ENCODE measurements at places on chromosomes 13 and 19.

DNA sequence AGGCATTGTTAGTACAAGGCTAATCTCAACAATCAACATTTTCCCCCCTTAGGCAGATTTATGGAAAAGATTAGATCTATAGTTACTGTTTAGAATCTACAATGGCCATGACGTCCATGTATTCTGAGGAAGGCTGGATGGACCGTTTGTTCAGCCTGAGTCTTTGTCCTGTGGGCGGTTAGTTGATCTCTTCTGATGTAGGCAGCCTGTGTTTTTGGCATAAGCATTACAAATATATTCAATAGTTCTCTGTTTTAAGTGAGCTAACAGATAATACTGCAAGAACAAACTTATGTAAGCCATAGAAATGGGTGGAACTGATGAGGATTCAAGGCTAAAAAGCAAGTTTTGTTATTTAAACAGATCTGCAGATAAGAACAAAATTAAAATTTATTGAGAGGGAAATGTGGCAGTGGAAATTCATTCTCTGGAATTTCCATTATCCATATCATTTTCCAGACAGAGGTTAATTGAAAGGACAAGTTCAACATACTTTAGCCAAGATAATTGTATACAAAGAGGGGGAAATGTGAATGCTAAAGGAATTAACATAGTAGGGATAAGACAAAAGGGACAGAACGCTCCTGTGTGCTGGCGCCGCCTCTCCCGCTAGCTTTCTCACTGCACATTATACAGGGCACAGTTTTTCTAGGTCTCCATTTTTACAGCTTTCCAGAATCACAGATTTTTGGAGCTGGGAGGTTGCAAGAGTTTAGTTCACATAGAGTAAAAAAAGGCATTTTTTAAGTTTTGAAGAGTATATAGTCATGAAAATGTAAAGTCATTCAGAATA, 48.6 kb downstream of the FAM124A start:
- no peak for DNase-seq

- no peak for DNase-seq
These were observed 183.2 kb upstream of the SOX1 start for GRCh38 chr13:111883571-111884343.

DNA sequence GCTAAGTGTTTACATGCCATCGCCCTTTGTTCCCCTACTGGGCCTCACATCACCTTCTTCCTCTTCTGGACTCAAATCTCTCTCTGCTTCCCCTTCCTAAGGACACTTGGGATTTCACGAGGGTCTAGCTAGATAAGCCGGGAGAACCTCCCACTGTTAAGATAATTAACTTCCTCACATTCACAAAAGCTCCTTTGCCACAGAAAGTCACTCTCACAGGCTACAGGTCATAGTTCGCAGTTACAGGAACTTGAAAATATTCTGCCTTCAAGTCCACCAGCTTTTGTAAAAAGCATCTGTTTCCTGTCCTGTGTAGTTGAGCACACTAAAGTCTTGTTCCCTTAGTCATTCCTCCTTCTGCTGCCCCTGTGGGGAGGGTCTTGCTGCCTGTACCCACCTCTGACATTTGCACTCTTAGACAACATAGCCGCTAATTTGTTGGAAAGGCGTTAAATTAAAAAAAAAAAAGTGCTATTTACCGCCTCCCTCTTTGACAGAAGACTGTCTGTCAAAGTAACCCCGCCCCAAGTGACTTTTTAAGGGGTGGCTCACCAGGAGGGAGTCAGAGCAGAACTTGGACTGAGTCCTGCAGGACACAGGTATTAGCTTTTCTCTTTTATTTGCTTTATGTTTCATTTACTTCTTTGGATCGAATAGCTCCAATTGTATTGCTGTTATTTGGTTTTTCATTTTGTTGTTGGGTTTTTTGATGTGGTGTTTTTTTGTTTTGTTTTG, 26.8 kb upstream of the CEACAM21 start:
- DNase-seq = no peak

DNA sequence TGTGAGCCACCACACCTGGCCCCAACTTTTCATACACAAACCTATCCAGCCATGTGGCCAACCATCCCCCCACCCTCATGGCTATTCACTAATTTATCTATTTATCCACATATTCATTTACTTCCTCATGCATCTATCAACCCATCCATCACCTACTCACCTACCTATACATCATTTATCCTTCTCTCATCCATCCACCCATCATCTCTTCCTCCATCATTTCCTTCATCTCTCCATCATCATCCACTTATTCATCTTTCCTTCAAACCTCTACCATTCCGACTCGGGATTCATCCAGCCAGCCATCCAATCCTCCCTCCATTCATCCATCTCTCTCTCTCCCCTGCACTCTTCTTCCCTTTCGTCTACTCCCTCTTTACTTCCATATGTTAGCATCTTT, 54.6 kb downstream of the RYR1 start:
- DNase-seq = no peak

- no peak for DNase-seq
These were observed 8.2 kb upstream of the ATF5 start for GRCh38 chr19:49920624-49921363.

DNA sequence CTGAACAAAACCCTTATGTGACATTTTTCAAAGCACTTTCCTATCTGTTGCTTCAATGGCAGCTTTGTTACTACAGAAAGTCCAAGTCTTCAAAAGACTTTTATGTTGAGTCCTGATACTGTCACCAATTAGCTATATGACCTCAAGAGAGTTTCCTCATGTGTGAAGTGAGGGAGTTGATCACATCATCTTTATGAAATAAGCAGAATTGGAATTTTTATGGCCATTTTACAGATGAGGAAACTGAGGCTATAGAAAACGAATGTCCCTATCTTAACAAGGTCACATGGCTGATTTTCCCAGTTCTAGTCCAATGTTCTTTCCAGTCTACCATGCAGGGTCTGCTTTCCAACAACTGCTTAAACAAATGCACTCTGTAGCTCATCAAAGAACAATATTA, 2.6 kb downstream of the TNFRSF19 start:
- DNase-seq = no peak

- no peak for DNase-seq
These were observed 994 bp downstream of the CCDC194 start for GRCh38 chr19:17393002-17393401.

GRCh38 chr13:73177017-73177416, 118.2 kb downstream of the KLF5 start:
- DNase-seq = no peak

DNA sequence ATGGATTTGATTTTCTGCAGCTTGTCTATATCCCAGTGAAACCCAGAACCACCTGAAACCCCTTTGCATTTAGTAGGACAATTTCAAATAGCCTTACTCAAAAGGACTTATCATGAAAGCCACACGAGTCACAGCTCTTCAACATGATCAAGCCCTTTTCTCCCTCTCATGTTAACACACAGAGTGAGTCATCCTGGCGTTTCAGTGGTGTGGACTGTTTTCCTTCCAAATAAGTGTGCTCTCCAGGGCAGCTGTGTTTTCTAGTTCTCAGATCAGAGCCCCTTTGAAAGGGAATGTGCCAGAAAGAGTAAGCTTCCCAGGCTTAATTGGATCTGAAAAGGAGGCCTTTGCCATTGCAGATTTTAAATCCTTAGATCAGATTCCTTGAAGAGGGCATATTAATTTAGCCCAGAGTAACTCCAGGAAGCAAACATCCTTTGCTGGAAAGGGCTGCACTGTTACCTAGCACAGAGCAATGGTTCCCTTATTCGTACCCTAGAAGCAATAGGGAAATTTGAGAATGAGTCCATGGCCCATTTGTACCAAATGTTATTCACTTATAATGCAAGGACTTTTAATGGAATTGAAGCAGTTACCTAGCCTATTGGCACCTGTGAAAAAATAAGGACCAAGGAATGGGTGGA, 51.3 kb downstream of the ERICH6B start:
- DNase-seq = no peak

- DNase-seq = no peak
These were observed at the start of gene SIGLEC10 for GRCh38 chr19:51417107-51417809. SIGLEC10 (minus strand) TSS chr19:51417642; CDS start chr19:51417581, 61 bp downstream.

- no peak for DNase-seq
These were observed 18.4 kb downstream of the LRCH1 start for GRCh38 chr13:46571189-46571908.

DNA sequence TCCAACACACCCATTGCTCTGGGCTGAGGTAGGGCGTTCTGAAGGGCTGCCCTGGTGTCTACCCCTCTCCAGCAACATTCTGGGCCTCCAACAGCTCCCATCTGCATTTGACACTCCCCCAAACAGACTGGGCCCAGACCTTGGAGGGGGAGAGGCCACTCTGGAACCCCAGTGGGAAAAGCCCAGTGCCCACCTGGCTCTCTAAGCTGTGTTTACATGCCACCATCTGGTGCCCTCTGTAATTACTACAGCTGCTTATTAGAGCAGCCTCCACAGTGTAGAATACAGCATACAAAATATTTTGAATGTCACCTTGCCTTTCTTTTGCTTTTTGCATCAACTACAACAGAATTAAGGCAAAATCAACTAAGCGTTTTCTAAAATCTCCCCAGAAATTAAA, 35.8 kb upstream of the TM9SF2 start:
- no peak for DNase-seq

GRCh38 chr19:23817519-23817918, 58.8 kb upstream of the ZNF681 start:
- no peak for DNase-seq

DNA sequence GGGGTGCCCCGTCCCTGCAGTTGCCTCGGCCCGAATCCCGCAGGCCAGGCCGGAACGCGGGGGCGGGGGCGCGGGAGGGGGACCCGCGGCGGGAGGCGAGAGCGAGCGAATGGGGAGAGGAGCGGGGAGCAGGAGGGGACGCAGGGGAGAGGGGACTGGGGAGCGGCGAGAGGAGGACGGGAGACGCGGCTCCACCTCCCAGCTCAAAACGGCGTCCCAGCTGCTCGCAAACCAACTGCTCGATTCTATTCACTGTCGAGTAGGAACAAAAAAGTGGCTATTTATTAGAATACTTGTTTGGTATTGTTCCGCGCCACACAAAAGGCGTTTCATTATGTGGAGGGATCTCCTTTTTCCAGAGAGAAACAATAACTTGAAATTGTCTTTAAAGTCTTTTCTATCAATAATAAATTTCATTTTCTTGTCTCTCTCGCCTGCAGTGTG, 10.6 kb upstream of the SOX1 start:
- DNase-seq = no peak

GRCh38 chr13:66323745-66324347, 906.3 kb downstream of the PCDH9 start:
- DNase-seq = no peak

- no peak for DNase-seq
These were observed 13.7 kb upstream of the NCCRP1 start for GRCh38 chr19:39183104-39183503.

DNA sequence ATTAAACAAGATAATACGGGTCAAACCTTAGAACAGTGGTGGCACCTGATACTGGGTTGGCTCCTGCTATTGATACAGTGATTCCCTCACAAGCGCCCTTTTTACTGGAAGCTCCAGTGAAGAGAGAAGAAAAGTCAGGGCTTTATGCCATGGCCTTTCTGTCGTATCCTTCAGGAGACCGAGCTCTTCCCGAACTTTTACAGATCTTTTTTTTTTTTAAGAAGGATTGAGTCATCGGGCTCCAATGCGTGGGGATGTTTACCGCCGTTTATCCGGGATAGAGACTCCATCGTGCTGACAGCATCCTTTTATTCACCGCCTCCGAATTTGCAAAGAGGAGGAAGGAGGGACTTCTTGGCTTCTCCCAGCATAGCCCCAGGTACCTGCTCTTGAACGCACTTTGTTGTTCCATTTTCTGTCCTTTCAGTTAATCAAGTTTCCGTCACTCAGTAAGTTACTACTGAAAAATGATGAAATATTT, 574 bp downstream of the ZNF227 start:
- no peak for DNase-seq

DNA sequence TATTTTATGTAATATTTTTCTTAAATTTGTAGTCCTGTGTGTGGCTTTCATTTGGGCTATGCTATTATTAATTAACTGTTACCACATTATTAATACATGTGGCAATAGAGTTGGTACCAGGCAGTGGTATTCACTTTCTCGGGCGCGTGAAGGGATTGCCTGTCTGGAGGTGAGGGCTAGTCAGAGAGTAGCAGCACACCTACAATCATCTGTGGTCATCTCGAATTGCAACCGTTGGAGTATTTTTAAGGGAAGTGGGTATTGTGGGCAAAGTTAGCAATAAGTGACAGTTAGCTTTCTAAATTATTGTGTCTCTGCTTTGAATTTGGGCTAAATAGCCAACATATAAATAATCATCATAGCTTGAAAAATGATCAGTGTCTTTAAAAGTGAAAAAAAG, 20.0 kb upstream of the GPR18 start:
- DNase-seq = no peak

- DNase-seq = no peak
These were observed at the start of gene ZNF729 for GRCh38 chr19:22286151-22286810. ZNF729 (plus strand) TSS chr19:22286441; CDS start chr19:22286526, 85 bp downstream.

- DNase-seq = no peak
These were observed 107.8 kb downstream of the EDNRB start for GRCh38 chr13:77810878-77811277.

DNA sequence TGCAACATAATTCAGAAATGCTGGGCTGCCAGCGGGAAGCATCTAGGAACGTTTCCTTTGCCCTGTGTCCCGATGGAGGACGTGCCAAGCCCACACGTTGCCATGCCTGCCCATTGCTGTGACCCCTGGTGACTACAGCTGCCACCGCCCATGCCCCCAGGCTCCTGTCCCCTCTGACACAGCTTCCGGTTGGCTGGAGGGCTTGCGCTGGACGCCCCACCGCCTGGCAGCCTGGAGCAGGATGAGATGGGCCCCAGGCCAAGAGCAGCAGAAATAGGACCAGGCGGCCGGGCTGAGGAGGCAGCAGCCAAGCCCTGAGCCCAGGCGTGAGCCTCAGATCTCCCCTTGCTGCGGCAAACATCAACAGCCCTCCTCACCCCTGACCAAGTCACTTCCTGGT, 125.9 kb downstream of the COL4A2 start:
- DNase-seq = no peak

DNA sequence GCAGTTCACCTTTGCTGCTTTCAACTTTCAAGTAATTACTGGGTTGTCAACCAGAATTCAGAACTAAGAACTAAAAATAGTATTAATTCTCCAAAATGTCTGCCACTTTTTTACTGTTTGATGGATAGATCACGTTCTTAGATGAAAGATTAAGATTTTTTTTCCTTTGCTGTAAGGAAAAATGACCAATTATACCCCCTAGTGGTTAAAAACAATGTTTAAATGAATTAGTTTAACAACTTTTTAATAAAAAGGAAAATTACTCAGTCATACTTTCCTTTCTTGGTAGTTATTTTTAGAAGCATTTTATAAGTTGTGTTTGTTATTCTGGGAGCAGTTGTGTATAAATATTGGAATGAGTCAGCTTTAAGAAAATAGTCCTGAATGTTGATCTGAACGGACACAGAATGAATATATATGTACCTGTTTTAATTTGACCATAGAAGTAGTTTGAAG, 4.6 kb downstream of the TM9SF2 start:
- DNase-seq = no peak

GRCh38 chr19:51594774-51595109, 23.7 kb downstream of the ZNF175 start:
- no peak for DNase-seq
